SIG-M5 (cell line): ENCODE measurements at places on chromosomes 16 and 17.

GRCh38 chr16:9082422-9082821, 9.0 kb upstream of the HAPSTR1 start:
- no peak for DNase-seq

DNA sequence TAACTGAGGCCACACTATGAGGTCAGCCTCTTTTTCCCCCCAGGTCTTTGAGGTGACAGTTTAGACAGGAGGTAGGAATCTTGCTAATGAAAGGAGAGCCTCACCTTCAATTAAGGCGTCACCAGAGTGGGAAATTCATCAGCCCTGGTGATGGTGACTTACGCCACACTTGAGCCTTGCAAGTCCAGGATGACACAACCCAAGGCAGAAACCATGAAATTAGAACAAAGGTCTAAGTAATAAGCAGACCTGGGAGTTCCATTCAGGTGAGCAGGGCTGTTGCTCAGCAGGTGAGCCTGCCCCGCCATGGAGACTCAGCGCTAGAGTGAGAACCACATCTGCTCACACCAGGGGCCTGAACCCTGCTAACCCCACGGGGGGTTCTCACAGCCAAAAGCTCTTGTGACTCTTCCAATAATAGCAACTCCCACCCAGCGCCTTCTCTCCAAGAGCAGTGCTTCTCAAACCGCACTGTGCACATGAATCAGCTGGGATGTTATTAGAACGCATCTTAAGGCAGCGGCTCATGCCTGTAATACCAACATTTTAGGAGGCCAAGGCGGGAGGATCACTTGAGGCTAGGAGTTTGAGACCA, 28.7 kb upstream of the KIFC3 start:
- no peak for DNase-seq

GRCh38 chr17:80220736-80221215, 549 bp downstream of the SLC26A11 start:
- no peak for DNase-seq

- DNase-seq = no peak
These were observed 34.2 kb downstream of the RMI2 start for GRCh38 chr16:11379420-11379819.

- DNase-seq = no peak
These were observed 381.6 kb downstream of the CDH11 start for GRCh38 chr16:64740261-64740660.

GRCh38 chr16:72948238-72948829, 99.6 kb downstream of the ZFHX3 start:
- DNase-seq = no peak

- no peak for DNase-seq
These were observed 40.6 kb downstream of the HIC1 start for GRCh38 chr17:2095536-2095910.

DNA sequence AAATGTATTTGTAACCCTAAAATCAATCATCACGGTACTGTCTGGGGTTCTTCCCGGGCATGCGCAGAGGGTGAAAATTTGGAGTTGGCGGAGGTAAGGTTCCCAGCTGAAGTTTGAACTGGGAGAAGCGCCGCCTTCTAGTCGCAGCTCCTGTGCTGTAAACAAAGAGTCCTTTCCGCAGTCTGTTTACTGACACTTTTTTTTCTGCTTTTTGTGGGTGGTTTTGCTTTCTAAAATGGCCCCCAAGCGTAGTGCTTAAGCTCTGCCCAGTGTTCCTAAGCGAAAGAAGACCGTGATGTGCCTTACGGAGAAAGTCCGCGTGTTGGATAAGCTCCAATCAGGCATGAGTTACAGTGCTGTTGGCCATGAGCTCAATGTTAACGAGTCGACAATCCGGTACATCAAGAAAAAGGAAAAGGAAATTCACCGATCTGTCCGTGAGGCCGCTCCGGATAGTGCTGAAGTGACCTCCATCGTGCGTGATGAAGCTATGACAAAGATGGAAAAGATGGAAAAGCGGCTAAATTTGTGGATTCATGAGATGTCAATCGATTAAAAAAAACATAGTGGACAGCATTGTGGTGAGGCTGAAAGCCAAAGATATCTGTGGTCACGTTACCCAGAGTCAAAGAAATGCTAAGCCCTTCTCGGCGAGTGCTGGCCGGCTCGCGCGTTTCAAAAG, 570 bp upstream of the CFDP1 start:
- no peak for DNase-seq

DNA sequence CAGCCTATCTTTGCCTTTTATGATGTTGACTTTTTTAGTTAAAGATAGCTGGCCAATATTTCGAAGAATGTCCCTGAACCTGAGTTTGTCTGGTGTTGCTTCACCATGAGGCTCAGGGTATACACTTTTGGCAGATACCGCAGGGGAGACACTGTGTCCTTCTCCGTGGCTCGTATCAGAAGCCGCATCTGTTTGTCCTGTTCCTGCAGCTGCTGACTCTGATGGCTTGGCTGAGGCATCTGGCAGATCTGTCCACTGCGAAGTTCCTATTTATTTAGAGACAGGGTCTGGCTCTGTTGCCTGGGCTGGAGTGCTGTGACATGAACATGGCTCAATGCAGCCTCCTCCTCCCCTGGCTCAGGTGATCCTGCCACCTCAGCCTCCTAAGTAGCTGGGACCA, 93.5 kb downstream of the CRISPLD2 start:
- no peak for DNase-seq

DNA sequence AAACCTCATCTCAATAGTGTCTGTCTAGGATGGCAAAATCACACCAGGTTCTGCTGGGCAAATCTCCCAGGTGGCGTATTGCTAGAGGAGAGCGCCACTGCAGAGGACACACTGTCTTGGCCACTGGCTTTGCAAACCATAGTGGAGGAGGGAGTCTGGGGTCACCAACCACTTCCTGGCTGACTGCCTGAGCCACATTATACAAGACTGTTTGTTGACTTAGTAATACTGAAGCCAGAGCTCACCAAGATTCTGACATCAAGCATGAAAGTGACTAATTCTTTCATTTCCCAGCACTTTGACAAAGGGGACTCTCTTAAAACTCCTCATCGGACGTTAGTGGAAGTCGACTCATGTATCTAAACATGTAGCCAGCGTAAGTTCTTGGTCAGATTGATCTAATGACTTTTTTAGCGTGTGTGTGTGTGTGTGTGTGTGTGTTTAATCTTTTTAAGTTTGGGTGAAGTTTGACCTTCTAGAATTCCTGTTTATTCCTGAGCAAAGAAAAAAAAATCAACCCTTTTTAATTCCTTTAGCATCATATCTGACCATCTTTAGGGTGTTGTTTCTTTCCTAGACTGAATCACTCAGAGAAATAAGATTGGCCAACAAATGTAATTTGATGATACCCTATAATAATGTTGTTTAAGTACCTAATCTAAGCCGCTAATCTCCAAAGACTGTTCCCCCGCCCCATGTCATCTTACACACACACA, 13.7 kb downstream of the PITPNC1 start:
- DNase-seq = no peak

DNA sequence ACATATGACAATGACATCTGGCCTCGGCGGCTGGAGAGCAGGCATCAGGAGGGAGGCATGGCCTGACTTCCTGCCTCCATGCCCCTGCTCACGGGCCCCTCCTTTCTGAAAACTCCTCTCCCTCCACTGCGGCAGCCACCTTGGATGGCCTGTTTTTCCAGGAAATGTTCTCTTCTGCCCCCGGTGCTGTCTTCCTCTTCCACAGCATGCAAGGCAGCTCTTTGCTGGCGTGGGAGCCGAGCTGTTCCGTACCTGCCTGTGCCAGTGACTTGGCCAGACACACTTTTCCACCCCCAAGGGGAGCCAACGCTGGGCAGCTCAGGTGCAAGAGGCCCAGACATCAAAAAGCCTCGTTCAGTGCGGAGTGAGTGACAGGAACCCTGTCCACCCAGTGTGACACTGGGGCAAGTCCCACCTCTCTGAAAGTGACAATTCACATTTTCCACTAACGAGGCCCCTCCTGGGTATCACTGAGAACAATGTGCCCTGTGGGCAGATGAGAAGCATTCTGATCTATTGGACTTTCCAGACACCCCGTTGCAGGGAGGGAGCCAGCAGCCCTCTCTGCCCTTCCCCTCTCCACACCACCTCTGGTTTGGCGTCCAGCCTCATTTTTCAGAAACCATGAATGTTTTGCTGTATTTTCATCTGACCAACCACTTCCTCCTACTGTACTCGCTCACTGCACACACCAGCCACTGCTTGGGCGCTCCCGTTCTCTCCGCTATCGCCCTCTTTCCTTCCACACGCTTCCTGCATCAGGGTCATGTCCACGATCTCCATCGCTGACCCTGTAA, 31.2 kb downstream of the NSMCE1 start:
- no peak for DNase-seq

DNA sequence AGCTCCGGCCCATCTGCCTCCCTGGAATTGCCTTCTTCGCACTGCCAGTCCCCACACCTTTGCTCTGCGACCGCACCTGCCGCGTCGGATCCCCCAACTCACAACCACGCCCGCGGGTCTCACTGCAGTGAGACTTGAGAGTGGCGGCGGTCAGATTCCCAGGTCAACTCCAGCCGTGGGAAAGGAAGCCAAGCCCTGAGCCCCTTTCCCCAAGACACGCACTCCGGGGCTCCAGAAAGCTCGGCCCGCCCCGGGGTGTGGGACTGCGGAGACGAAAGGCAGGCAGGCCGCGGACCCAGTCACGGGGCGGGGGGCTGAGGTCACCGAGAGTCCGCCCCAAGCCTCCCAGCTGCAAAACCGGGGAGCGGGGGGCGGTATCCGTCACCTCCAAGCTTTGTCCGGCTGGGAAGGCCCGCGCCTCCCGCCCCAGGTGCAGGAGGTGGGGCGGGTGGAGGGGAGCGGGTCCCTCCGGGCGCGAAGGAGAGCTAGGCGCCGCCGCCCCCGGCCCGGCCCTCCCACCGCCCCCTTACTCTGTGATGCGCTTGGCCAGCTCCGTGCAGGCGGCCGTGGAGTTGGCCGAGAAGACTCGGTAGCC, 615 bp downstream of the PRPSAP1 start:
- no peak for DNase-seq

DNA sequence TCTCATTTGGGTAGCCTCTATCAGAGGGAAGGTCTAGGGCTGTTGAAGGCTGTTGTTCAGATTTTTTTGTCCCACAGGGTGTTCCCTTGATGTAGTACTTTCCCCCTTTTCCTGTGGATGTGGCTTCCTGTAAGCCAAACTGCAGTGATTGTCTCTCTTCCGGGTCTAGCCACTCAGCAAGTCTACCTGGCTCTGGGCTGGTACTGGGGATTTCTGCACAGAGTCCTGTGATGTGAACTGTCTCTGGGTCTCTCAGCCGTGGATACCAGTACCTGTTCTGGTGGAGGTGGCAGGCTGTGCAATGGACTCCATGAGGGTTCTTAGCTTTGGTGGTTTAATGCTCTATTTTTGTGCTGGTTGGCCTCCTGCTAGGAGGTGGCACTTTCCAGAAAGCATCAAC, 23.3 kb upstream of the CCR7 start:
- DNase-seq = no peak

DNA sequence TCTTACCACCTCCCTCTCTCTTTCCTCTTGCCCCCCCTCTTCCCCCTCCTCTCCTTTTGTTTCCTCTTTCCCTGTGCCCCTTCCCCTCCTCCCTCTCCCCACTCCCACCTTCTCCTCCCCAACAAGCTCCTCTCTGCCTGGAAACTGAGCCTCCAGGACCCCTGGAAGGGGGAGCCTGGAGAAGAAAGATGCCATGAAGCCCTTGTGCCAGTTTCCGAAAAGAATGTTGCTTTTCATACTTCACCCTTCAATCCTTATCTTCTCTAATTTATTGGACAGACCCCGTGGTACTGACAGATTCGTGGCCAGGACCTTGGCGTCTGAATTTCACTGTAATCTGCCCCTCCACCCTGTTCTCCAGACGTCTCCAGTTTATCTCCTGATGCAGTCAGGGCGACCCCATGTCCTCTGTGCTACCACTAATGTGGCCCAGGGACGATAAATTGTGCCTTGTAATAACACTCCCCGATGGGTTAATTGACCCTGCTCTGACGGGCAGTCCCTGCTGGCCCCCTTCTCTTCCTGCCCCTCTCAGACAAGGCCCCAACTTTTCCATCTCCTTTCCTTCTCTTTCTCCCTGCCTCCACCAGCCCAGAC, 138.4 kb upstream of the GSE1 start:
- DNase-seq = no peak

DNA sequence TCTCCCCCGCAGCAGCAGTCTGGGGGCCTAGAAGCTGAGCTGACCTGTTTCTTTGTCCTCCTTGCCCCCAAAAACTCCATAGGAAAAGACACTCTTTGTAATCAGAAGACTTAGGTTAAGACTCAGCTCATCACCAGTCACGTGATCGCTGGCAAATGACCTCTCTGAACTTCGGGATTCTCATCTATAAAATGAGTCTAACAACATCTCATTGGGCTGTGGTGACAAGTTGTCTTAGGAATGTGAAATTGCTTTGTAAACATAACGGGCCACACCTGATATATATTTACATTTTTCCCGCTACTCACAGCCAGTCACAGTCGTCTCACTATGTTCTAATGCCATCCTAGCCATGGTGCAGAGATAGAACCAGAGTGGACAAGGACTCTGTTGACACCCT, 86.0 kb upstream of the LHX1 start:
- DNase-seq = no peak

DNA sequence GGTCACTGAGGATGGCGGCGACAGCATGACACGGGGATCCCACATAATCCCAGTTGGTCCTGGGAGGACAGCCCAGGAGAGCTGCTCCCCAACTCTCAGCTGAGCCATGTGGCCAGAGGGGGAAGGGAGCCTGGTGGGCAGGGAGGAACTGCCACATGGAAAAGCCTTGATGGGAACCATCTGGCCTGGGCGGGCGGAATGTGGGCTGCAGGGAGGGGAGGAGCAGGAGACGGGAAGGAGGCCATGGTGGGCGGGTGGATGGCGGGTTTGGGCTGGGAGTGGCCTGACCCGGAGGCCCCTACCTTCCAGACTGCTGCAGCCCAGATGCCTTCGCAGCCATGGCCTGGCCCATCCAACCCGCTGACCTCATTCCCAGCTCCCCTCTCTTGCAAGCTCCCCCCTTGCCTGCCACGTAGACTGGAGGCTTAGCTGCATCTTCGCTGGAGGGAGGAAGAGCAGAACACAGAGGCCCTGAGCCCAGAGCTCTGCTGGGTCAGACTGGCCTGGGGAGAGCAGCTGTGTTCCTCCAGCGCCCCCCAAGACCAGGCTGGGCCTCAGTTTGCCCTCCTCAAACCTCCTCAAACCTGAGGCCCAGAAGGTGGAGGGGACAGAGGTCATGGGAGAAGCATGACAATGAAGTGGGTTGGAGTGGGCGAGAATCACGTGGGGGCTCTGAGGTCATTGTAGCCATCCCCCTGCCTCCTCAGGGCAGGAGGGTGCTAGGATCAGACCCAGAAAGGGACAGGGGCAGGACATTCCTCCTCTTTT, 8.2 kb upstream of the COL1A1 start:
- no peak for DNase-seq

GRCh38 chr16:14086477-14086876, 15.4 kb downstream of the MRTFB start:
- no peak for DNase-seq
